ENCODE measurements at places on chromosomes 13 and 19. TPM values are rescaled to one million over a fixed set of nuclear protein-coding genes. Genes with fewer than 3 reads are reported as not detected.

The LILRA2 gene
- total RNA-seq: not detected

- no peak overlapping the region for H3K27ac ChIP-seq
- H3K36me3 ChIP-seq: peaks cover 8% of the 10 kb centered on the region
- no peak overlapping the region for H3K4me3 ChIP-seq
- H3K4me1 ChIP-seq: peaks cover 6% of the 10 kb centered on the region
These were observed 37.4 kb downstream of the N4BP2L1 start for GRCh38 chr13:32390484-32390883.

The ZNF845 gene
- 5.8 TPM for total RNA-seq

The TNNT1 gene
- not detected for total RNA-seq

The GPC5 gene
- total RNA-seq: 0.29 TPM

- H3K27me3 ChIP-seq: peaks cover 42% of the 10 kb centered on the region
- no peaks in the 10 kb centered on the region for H3K36me3 ChIP-seq
- H3K27ac ChIP-seq: no peak overlapping the region
These were observed 4.5 kb upstream of the SHISA7 start for GRCh38 chr19:55447421-55448174.

DNA sequence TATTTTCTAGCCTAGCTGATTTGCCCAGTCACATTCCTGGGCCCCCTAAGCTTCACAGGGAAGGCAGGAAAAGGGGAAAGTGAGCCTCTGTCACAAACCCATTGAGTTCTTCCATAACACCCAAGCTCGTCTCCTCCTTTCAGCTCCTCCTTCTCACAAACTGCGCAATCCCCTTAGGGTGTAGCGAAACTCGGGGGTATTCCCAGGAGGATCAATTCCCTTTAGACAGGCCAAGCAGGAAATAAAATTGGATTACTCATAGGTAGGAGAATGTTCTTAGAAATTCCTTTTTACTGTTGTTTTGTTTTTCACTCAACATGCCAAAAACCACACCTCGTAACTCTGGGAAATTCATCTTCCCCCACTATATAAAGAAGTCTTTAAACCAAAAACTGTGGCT lies 139.3 kb downstream of the IRS2 start:
- H3K4me3 ChIP-seq: no peak overlapping the region
- H3K27me3 ChIP-seq: peaks cover 2% of the 10 kb centered on the region
- H3K4me1 ChIP-seq: no peaks in the 10 kb centered on the region
- DNase-seq: no peak
- no peaks in the 10 kb centered on the region for H3K36me3 ChIP-seq

The NBEA gene
- total RNA-seq: 0.26 TPM

GRCh38 chr13:102626928-102627327 lies 30.1 kb downstream of the TPP2 start:
- H3K4me3 ChIP-seq: no peak overlapping the region
- DNase-seq: no peak
- H3K27ac ChIP-seq: no peak overlapping the region

Measured in activated CD4-positive, alpha-beta memory T cell treated with anti-CD3 and anti-CD28 coated beads for 36 hours (primary cell).